ENCODE measurements at places on chromosomes 1 and 21.

DNA sequence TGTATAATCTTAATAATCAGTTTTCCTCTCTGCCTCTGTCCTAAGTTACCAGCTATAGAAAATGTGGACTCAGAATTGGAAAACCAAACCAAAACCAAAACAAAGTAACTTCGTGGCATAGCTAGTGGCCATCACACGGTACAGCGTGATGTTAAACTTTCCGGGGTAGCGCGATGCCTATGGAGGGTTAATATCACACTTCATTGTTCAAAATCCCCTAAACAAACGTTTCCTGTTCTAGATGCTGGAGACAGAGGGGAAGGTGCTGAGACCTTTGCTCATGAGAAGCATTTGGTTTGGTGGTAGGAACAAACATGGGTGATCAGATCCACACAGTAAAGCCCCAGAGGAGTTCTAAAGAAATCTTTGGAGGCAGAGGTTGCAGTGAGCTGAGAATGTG, 4.9 kb downstream of the AADACL4 start:
- DNase-seq: no peak

DNA sequence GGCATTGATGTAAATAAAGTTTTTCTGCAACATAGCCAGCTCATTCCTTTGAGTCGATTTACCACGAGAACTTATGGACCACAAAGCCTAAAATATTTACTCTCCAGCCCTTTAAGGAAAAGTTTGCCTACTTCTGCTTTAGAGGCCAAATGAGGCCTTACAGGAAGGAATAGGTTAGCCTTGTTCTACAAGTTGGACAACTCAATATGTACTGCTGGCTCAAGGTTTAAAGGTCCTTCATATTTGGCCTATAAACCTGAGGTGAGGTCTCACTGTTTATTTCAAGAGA, 144.5 kb upstream of the DNAH14 start:
- DNase-seq: no peak

DNA sequence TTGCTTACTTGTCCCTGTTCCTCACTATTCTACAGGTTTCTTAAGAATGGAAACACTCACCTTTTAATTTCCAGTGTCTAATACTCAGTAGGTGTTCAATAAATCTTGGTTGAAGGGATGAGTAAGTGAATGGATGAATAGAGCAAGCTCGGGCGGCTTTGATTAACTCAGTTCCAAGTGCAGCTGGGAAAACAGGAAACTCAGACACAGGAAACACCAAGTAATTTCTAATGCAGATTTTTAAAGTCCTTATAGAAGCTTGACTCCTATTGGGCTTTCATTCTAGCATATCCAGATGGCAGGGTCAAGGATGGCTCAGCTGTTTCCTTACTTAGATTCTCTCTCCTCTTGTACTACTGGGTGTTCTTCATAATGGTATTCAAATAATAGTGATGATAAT, 14.0 kb downstream of the CAMK1G start:
- DNase-seq: no peak

DNA sequence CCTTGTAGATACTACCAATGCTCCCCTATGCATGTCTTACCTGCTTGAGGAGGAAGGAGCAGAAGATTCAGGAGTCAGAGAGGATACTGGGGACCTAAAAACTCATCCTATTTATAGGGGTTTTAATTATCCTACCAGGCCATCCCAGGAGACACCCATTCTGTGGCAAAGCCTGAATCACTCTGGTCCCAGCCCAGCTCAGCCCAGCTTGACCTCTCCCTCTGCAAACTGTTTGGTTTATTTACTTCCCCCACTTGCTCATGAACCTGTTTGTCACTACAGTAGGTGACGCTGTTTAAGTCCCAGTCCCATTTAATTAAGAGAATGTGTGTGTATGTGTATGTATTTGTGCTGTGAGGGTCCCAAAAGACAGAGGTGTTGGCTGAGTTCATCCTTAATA, at the start of gene RPTN:
TSS of gene RPTN (minus strand) at position 85 of the 400 bp plus-strand sequence. CDS start 1,339 bp downstream, outside the sequence.
- no peak for DNase-seq

DNA sequence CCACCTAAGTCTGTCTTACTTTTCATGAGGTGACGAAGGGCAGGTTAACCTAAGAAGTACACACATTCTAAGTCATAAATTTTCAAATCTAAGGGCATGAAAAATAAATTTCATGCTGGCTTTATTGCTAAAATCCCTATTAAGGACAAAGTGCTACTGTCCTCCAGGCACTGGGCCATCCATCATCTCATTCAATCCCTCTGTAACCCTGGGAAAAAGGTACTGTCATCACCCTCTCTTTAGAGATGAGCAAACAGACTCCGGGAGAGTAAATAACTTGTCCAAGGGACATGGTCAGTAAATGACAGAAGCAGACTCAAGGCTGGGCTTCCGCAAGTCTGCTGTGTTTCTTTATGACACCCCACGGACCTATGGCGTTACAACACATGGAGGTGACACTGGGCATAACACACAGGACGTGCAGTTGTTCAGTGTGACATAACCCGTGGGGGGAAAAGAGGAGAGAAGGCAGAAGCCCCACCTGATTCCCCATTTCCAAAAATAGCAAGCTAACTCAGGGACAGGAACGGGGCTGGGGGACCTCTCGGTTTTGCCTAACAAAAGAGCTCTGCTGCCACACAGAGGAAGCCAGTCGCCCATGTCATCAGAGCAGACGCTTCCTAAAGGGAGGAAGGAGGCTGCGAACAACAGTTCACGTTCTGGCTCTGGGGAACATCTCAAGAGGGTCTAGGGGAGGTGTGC, 12.5 kb upstream of the SRM start:
- DNase-seq: no peak

- no peak for DNase-seq
These were observed 166.2 kb downstream of the ASTN1 start for GRCh38 chr1:176998183-176998795.

DNA sequence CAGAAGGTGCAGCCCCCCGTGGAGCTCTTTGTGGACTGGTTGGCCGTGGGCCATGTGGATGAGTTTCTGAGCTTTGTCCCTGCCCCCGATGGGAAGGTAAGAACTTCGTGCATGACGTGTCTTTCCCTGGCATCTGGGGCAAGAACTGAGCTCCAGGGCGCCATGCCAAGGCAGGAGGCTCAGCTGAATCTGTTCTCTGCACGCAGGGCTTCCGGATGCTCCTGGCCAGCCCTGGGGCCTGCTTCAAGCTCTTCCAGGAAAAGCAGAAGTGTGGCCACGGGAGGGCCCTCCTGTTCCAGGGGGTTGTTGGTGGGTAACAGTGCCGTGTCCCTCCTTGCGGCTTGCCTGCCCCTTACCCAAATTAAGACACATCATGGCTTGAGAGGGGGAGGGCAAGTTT, 27.7 kb downstream of the PADI3 start:
- DNase-seq: no peak

- no peak for DNase-seq
These were observed 3.0 kb upstream of the TMEM54 start for GRCh38 chr1:32903991-32904785.

GRCh38 chr1:7279769-7280168, 491.3 kb upstream of the VAMP3 start:
- no peak for DNase-seq

- no peak for DNase-seq
These were observed 83.9 kb downstream of the PCNX2 start for GRCh38 chr1:233211595-233211994.

DNA sequence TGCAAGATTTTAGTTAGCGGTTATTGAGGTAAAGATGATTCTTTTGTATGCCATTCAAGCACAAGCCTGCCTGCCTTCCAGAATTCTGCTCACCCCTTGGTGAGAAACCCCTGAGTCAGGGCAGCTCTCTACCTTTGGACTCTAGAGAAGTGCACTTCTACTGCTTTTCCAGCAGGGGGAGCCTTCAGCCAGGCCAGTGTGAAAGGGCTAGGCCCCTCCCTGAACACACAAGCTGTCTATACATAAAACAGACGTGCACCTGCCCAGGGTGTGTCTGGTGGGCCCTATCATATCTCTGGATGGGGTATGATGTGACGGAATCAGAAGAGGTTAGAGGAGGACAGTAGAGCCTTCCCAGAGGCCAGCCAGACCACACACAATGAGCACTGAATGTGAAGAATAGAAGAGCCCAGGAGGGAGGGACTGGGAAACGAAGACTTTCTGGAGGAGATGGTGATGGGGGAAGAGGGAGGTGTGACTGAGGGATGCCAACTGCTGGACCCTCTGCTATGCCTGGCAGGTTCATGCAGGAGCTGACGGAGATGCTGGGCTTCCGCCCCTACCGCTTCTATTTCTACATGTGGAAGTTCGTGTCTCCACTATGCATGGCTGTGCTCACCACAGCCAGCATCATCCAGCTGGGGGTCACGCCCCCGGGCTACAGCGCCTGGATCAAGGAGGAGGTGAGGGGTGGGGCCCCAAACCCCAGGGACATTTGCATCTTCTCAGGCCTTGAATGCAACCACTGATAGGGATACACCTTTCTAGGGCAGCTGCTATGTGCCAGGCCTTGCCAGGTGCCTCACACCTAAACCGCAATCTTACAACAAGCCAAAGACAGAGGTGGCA, 13.0 kb upstream of the KCNC4 start:
- no peak for DNase-seq

DNA sequence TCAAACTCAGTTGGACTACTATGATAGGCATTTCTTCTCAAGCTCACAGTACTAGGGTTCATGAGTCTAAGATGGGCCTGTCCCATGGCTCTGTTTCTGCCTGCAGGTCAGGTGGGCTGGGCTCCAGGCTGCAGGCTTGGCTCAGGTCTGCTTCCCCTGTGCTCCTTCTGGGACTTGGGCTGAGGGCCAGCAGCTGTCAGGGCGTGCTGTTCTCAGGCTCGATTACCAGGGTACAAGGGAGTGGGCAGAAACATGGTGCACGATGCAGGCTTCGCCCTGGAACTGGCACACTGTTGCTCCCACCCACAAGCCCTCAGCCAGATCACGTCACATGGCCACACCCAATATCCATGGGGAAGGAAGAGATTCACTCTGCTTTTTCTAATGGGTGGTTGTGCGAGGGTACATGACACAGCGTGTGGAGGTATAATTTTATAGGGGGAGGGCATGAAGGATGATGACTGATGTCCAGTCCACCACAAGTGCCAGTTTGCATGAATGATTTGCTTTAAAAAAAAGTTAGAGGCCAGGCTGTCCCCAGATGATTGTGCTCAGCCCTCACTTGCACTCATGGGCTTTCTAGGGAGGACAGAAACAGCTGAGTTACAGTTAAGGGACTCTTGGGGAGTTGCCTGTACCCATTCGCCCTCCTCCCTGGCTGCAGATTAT, 118.0 kb downstream of the ACTL8 start:
- no peak for DNase-seq

Measured in stimulated activated CD8-positive, alpha-beta memory T cell treated with anti-CD3 and anti-CD28 coated beads, Interleukin-15, amount 100 ng/mL, for 24 hours (primary cell).